ENCODE measurements at places on chromosomes 6 and 20.

DNA sequence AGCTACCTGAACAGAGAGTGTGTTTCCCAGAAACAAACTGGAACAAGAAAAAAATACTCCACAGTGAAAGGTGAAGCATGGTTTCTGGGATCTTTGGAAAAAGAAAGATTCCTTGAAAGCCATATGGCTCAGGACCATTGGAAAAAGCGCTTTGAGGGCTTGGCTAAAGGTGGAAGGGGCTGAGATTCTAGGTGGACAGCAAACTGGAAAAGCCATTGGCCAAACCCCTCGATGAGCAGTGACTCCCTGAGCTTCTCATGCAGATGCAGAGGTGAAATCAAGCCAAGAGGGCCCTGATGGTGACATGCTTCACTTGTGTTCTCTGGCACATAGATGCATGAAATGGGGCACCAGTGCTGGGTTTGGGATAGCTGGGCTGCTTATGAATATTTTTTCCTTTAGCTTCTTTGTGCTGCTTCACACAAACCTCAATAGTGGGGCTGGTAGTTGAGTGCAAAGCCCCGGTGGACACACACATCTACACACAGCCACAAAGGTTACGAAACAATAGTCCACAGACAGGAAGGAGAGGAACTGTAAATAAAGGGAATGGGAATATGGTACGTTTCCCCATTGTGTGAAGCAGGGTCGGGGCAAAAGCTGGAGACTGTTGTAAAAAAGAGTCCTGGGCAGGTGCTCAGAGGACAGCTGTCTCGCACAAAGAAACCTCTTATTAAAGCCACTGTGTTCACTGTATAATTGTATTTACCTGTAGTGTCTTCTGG, 117.8 kb downstream of the FOXA2 start:
- DNase-seq: no peak

GRCh38 chr20:31842471-31843157, 2.8 kb downstream of the FOXS1 start:
- DNase-seq: no peak

- DNase-seq: no peak
Measured at GRCh38 chr6:150894191-150894744, 28.8 kb downstream of the MTHFD1L start.

DNA sequence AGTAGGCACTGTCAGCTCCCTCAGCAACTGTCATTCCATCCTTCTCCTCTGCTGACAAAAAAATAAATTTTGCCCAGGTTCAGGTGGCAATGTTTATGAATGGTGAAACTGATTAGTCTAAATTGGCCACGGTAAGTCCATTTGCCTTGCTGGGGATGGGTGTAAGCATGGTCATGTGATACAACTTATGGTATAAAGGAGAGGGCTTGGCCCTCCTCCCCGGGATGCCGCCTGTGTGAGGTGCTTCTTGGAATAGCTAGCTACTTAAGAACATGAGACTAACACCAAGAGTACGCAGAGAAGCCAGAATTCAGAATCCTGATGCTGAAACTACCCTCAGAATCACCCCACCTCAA, 94.4 kb upstream of the MAP7 start:
- DNase-seq: no peak

DNA sequence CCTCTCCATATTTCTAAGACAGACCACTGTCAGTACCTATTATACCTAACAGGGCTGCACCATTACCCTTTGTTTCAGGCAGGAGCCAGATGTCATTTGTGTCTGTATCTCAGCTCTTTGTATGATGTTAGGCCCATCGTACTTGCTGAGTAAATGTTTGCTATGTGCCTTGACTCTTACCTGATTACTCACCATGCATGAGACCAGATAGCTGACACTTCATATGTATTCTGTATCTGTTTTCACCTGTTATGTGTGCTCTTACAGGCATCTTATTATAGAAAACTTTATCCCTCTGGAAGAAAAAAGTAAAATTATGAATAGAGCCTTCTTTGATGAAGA, 31.7 kb upstream of the ASXL1 start:
- no peak for DNase-seq

GRCh38 chr6:116476002-116476678, 15.0 kb downstream of the CALHM6 start:
- no peak for DNase-seq

- DNase-seq: no peak
Measured at GRCh38 chr6:4941782-4942672, 61.8 kb downstream of the RPP40 start.

DNA sequence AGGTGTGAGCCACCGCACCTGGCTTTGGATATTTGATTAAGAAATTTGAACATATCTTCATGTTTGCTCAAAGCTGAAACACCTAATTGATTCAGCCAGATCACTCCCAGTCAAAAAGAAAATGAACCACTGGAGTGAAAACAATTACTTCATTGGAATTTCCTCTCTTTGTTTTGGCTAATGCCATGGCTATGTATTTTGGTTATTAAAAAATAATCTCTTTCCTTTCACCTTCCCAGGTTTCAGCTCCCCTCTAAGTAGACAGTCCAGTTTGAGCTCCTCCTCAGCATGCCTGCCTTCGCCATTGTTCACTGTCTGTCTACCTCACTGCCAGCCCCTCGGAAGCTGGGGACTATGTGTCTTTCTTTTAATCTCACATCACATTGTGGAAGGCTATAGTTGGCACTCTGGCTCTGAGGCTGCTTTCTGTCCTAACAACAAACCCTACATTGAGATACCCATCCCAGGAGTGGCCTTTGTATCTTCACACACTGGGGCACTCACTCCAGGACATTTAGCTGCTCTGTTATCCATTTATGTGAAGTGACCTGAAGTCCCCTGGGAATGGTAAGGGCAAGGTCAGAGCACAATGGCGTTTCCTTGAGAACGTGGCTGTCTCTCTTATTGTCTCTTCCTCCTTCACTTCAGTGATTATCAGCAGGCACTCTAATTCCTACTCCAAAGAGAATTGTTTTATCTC, 764.0 kb upstream of the CITED2 start:
- DNase-seq: no peak

DNA sequence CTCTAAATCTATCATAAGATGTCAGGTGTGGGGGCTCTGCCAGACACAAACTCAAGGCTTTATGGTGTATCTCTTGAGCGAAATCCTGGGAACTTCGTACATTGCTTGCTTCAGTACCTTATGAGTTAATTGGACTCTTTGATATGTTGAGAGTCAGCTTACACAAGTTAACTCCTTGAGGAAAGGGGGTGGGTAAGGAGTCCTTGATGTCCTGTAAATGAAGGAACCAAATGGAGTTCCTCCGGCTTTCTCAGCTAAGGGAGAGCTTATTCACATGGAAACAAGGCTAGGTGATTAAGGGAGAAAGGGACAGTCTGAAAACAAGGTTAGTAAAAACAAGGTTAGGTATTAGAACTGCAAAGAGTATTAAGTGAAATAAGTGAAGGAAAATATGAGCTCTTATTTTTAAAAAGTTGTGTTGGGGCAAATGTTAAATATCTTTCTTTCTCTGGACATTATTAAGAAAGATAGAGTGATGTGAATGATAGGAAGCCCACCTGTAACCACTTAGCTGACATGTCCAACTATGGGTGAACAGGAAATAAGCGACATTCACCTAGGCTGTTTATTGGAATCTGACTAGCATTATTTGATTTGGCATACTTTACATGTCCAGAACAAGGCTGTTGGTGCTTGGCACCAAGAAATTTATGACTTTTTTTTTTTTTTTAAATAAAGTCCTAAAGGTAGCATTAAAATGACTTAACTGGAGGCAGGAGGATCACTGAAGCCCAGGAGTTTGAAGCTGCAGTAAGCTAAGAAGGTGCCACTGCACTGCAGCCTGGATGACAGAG, 26.5 kb downstream of the GTF2H5 start:
- no peak for DNase-seq

DNA sequence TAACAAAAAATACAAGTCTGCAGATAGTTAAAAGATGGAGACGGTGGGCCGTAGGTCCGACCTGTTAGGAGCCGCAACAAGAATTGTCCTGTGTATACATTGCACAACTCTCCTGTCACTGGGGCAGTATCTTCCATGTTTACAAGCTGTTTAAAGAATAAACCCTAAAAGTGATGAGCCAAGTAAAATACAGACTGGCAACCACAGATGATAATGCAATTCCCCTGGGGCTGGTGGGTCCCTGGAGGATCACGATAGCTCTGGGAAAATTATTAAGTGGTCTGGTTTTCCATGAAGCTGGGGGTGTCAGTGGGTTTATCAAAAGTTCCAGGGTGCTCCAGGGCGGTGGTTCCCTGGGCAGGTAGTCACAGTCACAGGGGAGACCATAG, 8.1 kb upstream of the FAM50B start:
- DNase-seq: no peak

DNA sequence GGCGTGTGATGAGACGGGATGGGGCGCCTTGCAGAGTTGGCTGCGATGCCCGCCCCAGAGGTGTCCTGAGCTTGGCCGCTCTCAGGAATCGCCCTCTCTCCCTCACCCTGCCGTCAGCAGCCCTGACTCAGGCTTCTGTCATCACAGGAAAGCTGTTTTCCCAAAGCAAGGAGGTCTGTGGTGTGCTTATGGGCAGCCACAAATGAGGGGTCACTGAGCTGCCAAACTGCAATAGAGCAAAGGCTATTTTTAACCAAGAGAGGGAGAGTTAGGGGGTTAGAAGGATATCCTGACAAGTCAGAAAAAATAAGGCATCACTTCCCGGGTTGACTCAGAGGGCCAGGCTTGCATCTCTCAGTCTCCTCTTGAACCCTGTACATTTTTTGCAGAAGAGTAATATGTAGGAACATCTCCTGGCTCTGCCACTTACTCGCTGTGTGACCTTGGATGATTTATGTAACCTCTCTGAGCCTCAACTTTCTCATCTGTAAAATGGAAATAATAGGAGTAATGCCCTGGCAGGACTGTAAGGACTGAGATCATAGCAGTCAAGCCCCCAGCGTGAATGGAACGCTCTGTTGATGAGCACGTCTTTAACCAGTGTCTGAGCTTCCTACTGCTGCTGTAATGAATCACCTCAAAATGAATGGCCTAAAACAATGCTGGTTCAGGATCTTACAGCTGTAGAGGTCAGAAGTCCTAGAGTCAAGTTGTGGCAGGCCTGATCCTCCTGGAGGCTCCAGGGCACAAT, 181.9 kb downstream of the NFATC2 start:
- no peak for DNase-seq

DNA sequence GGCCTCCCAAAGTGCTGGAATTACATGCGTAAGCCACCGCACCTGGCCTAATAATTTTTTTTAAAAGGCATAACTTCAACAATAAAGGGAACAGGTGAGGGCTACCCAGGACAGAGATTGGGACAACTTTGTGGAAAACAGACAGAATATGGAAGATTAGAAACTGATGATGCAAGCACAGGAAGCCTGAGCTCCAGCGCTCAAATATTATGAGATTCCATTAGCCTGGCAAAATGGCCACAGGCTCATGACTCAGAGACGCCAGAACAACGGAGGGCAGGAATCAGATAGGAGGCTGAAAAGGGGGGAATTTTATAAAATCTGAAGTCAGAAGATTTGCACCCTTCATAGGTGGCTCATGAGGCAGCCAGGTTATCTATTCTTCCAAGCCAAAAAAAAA, 103.1 kb upstream of the MRPS10 start:
- no peak for DNase-seq

- DNase-seq: no peak
Measured at GRCh38 chr6:108666656-108667260, 106.0 kb downstream of the FOXO3 start.

GRCh38 chr20:34525709-34526416, 9.6 kb downstream of the DYNLRB1 start:
- peak; percentile 26 for DNase-seq

DNA sequence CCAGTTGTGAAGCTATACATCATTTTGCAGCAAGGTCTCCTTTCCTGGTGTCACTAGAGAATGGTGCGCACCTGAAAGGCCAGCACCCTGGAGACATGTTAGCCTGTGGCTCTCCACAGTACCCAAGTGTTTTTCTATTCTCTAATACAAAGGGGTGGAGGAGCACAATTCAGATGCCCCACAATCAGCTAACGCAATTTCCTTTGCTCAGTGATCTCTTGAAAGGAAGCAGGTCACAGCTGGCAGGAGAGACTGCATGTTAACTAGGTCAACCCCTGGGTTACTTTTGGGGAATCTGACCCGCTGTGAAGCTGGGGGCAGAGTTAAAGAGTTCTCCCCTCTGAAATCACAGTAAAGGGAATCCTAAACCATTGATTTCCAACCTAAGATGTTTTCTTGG, 92.5 kb downstream of the B3GAT2 start:
- DNase-seq: no peak

DNA sequence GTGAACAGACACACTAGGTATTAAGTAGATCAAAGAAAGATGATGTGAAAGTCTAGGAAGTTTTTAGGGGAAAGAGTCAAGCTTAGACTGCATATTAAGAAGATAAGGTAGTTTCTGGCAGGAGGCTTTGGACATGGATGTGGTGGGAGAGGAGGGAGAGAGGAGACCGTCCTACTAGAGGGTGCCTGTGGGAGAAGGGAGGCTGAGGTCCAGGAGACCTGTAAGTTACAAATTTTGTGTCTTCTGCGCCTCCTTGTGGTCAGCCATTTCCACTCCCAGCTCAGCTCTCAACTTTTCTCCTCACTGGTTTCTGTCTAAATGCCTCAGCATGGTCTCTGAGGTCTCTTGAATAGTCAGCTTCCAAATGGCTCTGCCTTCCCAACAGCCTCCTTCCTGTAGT, 193.5 kb downstream of the UNC5CL start:
- no peak for DNase-seq

All from substantia nigra (tissue), 51 donors.